ENCODE measurements at places on chromosomes 4 and X.
A peak's percentile ranks its signal among the peaks of the same experiment; 100 is the strongest.

- no peak for DNase-seq
Measured at GRCh38 chr4:120673696-120674095, 248.8 kb downstream of the PRDM5 start.

GRCh38 chrX:71198066-71198465 is 25.0 kb upstream of the GJB1 start:
- DNase-seq = no peak

DNA sequence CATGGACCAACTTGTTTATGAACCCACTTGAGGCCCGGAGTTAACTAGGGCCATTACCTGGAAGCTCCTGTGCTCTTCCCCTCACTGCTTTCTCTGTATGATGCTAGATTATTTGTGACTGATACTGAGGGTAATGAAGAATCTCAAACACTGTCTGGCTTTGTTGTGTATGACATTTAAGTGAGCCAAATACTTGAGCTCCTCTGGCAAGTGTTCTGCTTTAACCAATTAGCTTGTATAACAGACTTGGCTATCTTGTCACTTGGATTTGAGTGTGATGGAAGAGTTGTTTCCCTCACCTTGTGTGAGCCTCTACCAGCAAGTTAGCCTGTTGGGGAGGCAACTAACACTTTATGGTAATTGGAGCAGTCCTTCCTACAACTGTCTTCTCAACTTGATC is 42.7 kb downstream of the CCNG2 start:
- DNase-seq = no peak

DNA sequence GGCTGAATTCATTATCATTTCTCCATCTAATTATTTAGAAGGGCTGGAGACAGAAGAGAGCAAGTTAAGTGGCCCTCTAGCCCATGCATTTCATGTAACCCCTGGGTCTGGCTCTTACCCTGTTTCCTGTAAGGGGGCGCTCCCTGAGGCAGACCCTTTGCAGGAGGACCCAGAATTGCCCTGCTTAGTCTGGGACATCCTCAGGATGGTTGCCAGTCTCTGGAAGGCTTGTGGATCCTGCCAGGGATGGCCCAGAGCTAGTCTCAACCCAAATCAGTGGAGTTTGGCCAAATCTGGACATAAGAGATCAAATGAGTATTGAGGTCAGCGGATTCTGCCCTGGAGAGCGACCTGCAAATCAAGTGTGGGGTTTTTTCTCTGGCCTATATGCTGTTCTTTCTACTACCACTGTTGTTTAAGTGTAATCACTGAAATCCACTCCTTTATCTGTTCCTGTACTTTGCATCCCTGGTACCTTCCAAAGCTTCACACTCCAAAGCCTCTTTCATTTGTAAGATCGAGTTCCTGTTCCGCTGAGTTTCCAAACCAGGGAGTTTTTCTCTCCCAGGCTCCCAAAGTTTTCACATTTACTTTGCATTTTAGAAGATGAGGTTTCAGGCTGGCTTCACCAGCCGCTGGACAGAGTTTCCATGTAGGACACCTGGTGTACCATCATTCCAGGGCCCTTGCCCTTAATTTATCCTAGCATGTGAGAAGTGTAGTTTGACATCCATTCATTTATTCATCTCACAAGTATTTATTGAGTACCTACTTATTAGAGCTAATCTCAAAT is 6.3 kb downstream of the KLF3 start:
- DNase-seq = no peak

DNA sequence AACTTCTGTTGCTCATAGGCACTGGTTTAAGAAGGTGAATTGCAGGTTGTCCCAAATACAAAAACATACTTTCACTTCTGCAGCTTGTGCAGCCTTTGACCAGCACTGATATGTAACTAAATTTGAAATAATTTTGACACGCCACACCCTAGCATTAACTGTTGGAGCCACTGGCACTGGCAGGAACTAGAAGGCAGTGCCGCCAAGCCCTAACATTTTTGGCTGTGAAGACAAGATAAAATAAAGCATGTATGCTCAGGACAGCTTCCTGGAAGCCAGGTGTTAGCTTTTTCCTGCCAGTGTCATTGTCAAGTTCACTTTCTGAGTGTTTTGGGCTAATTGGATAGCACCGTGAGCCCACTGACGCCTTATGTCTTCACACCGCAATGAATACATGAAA is 65.3 kb upstream of the FBXW7 start:
- no peak for DNase-seq

DNA sequence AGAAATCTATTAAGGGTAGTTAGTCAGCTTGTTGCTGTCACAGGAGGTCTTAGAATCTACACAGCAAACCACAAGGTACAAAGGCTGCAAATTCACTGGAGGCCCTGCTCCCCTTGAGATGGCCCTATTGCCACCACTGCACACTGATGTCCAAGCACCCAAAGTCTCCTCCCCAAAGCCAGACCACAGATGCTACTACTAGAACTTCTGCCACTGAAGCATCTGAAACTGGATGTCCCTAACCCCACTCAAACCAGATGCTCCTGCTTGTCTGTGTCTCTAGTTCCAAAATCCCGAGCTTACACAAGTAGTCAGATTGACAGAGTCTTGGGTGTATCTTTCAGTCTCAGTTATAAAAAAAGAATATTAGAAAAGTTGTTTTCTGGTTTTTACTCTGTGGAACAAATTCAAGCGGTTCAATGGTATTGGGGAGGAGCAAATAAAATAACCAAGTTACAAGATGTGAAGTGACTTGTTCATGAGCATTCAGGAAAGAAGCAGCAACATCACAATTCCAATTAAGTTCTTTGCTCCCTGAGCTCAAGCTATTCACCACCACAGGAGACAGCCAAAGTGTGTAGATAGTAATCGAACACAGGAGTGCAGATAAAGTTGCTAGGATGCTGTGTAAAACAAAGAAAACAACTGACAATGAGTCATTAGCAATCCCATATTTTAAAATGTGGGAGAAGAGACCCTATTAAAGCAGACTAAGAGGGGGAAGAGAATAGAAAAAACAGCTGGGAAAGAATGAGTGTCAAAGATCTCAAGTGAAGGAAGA is 352.3 kb downstream of the PDGFC start:
- no peak for DNase-seq

GRCh38 chr4:9932771-9933170 is 88.5 kb downstream of the SLC2A9 start:
- no peak for DNase-seq

- no peak for DNase-seq
Measured at GRCh38 chr4:16573206-16573605, 325.2 kb downstream of the LDB2 start.

- no peak for DNase-seq
Measured at GRCh38 chrX:130299279-130300009, 30.7 kb upstream of the ZNF280C start.

DNA sequence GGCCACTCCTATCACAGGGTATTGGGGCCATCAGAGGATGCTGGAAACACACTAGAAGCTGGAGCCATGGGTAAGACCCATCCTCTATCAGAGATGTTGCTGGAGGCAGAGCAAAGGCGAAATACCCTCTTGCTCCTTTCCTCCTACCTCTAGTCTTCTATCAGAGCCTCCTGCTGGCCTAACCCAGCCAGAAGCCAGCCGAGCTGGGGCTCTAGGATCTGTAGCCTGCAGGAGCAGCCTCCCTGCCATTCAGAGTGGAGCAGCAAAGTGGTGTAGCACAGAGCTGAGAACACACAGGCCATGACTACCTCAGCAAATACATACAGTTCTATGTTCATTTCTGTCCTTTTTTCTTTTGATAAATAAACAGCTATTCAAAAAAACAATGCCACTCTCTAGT is 35.7 kb downstream of the GATB start:
- DNase-seq = no peak

- peak; percentile 68 for DNase-seq
Measured at GRCh38 chrX:130120746-130121504, 10.6 kb upstream of the ELF4 start.

DNA sequence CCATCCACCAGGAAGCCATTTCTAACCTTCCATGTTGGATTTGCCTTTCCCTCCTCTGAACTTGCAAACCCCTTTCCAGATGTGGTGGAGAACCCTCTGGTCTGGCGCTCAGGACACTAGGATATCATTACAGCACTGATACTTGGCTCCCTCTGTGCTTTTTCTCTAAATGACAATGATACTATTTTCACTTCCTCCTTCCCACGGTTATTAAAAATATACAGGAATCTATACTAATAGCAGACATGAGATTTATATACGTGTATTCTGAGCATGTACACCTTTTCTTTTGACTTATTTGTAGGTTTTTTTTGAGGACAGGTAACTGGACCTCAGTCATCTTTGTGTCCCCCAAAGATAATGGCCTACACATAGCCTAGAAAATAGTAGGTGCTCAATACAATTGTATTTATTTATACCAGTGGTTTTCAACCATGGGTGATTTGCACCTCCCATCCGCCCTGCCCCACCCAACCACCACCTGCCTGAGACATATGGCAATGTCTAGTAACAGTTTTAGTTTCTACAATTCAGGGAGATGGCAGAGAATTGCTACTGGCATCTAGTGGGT is 60.4 kb upstream of the PLAC8 start:
- no peak for DNase-seq

GRCh38 chrX:1496076-1496475 is 40.9 kb downstream of the P2RY8 start:
- DNase-seq = no peak

GRCh38 chr4:11323771-11324170 is 104.9 kb downstream of the HS3ST1 start:
- no peak for DNase-seq

DNA sequence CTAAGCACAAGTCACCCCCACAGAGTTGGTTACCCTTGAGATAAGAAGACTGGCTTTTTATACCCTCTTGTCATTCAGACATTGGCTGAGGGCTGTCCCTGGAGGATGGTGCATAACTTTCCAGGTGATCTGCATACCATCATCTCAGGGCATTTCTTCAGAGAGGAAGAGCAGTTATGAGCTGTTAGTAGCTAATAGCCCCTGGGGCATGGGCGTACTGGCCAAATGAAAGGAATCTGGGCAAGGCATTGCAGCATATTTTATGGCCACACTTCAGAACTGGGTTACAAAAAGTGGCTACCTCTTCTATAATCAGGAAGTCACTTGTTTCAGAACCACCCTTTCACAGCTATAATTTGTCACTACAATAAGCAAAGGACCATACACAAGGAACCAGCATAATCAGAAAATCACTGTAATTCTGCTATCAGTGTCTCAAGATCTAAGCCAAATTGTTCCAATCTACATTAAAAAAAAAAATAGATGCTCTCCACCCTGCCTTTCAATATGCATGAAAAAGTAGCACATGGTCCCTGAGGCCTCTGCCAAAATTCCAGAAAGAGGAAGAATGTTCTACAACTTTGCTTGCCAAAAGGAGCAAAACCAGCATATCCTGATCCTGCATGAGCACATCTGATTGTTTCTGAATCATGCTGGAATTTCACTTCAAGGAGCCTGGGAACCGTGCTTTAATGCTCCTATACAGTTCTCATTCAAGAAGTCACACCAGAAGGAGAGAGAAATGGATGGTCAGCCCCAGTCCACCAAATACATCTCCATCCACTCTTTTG is 92.0 kb downstream of the TMEM144 start:
- no peak for DNase-seq

- DNase-seq = no peak
Measured at GRCh38 chrX:115602729-115603389, 41.9 kb downstream of the PLS3 start.

- DNase-seq = no peak
Measured at GRCh38 chr4:118367361-118367760, 14.6 kb upstream of the PRSS12 start.

- peak; percentile 15 for DNase-seq
Measured at GRCh38 chrX:154349979-154350378, 24.5 kb downstream of the FLNA start.

DNA sequence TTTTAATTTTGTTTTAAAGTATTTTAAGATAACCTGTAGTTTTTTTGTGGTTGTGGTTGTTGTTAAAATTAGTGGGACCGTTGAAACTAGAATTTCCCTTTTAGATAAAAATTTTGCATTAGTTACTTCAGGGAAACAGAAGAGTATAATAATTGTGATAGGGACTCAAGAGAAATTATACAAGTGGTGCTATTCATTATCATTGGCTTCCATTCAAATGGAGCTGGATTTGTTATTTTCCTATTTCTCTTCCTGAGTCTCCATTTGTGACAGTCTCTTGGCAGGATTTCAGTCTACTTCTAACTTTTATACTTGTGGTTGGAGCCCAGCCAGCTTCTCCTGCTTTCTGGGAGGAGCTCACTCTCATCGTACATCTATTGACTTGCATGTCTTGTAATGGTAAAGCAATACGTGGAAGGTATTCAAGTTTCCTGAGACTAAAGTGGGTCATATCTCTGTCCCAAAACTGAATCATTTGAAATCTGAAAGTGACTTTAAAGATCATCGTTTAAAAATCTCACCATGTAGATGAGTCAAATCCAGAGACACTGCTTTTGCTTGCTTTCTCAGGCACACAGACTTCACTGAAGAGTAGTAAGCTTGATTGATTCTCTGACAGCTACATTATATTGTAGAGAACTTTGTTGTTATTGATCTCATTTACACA is 155.8 kb downstream of the RPA4 start:
- DNase-seq = no peak

DNA sequence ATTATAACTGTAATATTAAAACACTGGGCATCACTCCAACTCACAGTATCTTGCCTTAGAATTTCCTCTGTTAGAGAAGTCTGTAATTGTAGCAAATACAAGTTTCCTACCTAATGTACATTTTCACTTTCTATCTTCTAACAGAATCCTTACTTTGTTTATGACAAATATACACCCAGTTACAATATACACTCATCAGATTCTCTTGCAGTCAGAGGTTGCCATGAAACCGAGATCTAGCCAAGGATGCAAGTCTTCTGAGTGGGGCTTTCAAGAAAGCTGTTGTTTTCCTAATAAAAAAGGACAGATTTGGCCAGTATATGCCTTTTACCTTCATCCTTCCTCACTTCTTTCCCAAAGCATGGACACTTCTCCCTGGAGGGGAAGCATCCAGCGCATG is 228.9 kb downstream of the SCFD2 start:
- no peak for DNase-seq

DNA sequence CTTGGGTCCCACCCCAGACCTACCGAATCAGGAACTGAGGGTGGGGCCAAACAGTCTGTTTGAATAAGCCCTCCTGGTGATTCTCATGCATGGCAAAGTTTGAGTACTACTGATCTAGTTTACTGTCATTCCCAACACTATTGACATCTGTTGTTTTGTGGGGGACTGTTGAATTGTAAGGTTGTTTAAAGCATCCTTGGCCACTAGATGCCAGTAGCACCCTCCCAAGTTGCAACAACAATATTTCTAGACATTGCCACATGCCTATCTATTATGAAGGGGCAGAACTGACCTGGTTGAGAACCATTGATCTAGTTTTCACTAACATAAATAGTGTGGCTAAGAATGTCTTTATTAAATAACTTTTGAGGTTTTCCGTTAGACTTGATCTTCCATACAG is 15.1 kb downstream of the TAF9B start:
- DNase-seq = no peak

DNA sequence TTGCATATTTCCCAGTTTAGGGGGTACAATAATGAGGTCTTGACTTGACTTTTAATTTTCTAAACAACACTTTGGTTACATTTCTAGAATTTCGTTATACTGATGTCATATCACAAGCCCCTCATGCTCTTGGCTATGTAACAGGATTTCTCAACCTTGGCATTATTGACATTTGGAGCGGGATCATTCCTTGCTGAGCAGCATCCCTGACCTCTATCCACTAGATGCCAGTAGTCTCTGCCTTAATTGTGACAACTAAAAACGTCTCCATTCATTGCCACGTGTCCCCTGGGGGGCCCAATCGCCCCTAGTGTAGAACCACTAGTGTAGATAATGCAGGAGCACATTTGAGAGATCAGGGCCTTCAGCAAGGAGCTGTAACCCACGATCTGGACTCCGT is 234.2 kb upstream of the MID1 start:
- DNase-seq = no peak

GRCh38 chr4:98446499-98447375 is 185.6 kb downstream of the RAP1GDS1 start:
- peak; percentile 62 for DNase-seq

- DNase-seq = no peak
Measured at GRCh38 chr4:165433529-165433928, 54.7 kb downstream of the CPE start.
